Brain (organoid and tissue), 16 donors: ENCODE measurements at places on chromosomes 7 and 10. TPM values are rescaled to one million over a fixed set of nuclear protein-coding genes. Genes with fewer than 3 reads are reported as not detected.

- DNase-seq = no peak
Observed at GRCh38 chr10:126119599-126119998, 223.2 kb downstream of the FANK1 start.

GRCh38 chr10:128712661-128713400, 586.6 kb upstream of the MKI67 start:
- DNase-seq = no peak

GRCh38 chr7:142870147-142870559, 15.3 kb downstream of the EPHB6 start:
- DNase-seq = no peak

DNA sequence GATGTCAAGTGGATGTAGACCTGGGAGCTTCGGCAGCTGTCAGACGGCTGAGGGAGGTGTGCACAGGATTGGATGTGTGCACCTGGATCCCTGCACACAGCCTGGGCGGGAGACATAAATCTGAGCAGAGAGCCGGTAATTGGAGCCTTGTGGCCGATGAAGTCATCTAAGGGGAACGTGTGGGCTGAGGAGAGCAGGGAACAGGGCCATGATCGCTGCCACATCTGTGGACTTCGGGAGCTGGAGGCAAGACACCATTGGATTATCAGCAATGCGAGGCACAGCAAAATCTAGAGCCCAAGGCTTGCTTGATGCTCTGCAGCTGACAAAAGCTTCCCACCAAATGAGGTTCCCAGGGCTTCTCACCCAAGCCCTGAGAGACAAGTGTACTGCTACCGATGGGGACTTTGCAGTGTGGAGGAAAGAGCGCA, 147.7 kb downstream of the PTPN20 start:
- no peak for DNase-seq

DNA sequence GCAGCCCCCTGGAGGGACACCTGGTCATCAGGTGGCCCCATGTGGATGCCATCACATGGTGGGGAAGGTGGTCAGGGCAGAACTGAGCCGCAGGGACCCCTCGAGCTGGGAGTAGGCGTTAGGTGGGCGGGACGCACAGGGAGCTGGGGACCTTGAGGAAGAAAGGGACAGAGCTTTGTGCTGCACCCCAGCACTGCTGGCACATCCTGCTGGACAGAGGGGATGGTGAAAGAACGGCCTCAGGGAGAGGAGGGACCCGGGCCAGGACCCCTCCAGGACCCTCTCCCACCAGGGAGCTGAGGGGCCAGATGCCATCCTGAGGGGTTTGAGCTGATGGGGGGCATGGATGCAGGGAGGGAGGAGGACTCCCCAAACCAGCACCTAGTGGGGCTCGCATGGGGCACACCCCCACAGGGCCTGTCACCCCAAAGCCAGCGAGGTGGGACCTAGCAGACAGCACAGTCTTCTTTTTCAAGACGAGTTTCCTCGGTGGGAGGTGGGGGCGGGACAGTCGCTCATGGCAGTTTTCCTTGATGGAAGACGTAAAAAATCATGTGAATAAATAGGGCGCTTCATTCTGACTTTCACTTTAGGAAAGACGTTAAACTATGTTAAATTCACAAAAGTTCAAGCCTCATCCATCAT, 43.3 kb downstream of the STK32C start:
- DNase-seq = no peak

GRCh38 chr10:48209241-48209640, 65.3 kb downstream of the FRMPD2 start:
- DNase-seq = no peak

GRCh38 chr10:23081221-23081750, 14.1 kb upstream of the MSRB2 start:
- peak; percentile 26 for DNase-seq

GRCh38 chr10:72315054-72315453, 39.7 kb downstream of the DNAJB12 start:
- no peak for DNase-seq

Gene ZWINT
- 46.2 TPM for polyA plus RNA-seq

Gene C10orf62
- polyA plus RNA-seq = not detected

Gene CRHR2
- polyA plus RNA-seq = 0.49 TPM

Gene SMO
- polyA plus RNA-seq = 6.1 TPM
